ENCODE measurements at places on chromosomes 13 and 19.

GRCh38 chr19:10013834-10014618, 743 bp downstream of the RDH8 start:
- H3K36me3 ChIP-seq, result no peaks in the 10 kb centered on the region
- H3K27ac ChIP-seq, result no peak overlapping the region
- peaks cover 4% of the 10 kb centered on the region for H3K4me1 ChIP-seq
- peaks cover 26% of the 10 kb centered on the region for H3K27me3 ChIP-seq
- H3K4me3 ChIP-seq, result no peak overlapping the region

- DNase-seq, result no peak
- H3K27me3 ChIP-seq, result no peaks in the 10 kb centered on the region
- H3K27ac ChIP-seq, result no peak overlapping the region
- H3K4me1 ChIP-seq, result no peaks in the 10 kb centered on the region
Observed at GRCh38 chr13:105894697-105895096, 640.8 kb downstream of the EFNB2 start.

GRCh38 chr13:83340170-83340569, 542.1 kb downstream of the SLITRK1 start:
- no peaks in the 10 kb centered on the region for H3K27me3 ChIP-seq
- no peak overlapping the region for H3K4me3 ChIP-seq
- DNase-seq, result no peak
- H3K36me3 ChIP-seq, result no peaks in the 10 kb centered on the region
- H3K4me1 ChIP-seq, result no peaks in the 10 kb centered on the region

- peaks cover 6% of the 10 kb centered on the region for H3K4me1 ChIP-seq
- peak overlapping the region; percentile 88 for H3K4me3 ChIP-seq
- H3K36me3 ChIP-seq, result no peaks in the 10 kb centered on the region
- H3K27ac ChIP-seq, result peak overlapping the region; percentile 81
- peak; percentile 95 for DNase-seq
- H3K27me3 ChIP-seq, result peaks cover 5% of the 10 kb centered on the region
Observed at GRCh38 chr19:12965017-12965811, 4.2 kb upstream of the DAND5 start.

- peak overlapping the region; percentile 24 for H3K27ac ChIP-seq
- H3K36me3 ChIP-seq, result no peaks in the 10 kb centered on the region
- H3K27me3 ChIP-seq, result peaks cover 9% of the 10 kb centered on the region
- peaks cover 1% of the 10 kb centered on the region for H3K4me1 ChIP-seq
Observed at GRCh38 chr19:32828643-32829344, 40.8 kb downstream of the SLC7A9 start.

- no peaks in the 10 kb centered on the region for H3K27me3 ChIP-seq
- DNase-seq, result no peak
- H3K4me1 ChIP-seq, result peaks cover 2% of the 10 kb centered on the region
- no peak overlapping the region for H3K27ac ChIP-seq
- H3K36me3 ChIP-seq, result peaks cover 2% of the 10 kb centered on the region
Observed at GRCh38 chr13:99572921-99573320, 71.6 kb downstream of the TM9SF2 start.

GRCh38 chr19:4803736-4804695, 12.5 kb downstream of the FEM1A start:
- peak; percentile 71 for DNase-seq
- no peak overlapping the region for H3K4me3 ChIP-seq
- H3K27me3 ChIP-seq, result no peaks in the 10 kb centered on the region
- H3K4me1 ChIP-seq, result no peaks in the 10 kb centered on the region

- H3K4me1 ChIP-seq, result peaks cover 42% of the 10 kb centered on the region
- H3K27me3 ChIP-seq, result no peaks in the 10 kb centered on the region
- peak overlapping the region; percentile 83 for H3K27ac ChIP-seq
- H3K4me3 ChIP-seq, result peak overlapping the region; percentile 53
Observed at GRCh38 chr19:53873773-53874605, 6.3 kb downstream of the MYADM start.

DNA sequence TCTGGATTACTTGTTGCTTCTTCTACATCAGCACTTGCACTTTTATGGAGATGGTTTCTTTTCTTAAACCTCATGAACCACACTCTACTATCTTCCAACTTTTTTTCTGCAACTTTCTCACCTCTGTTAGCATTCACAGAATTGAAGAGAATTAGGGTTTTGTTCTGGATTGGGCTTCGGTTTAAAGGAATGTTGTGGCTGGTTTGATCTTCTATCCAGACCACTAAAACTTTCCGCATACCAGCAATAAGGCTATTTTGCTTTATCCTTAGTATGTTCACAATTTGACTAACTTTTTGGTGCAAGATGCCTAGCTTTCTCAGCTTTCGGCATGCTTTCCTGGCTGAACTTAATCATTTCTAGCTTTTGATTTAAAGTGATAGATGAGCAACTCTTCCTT, 666.7 kb upstream of the MIR17HG start:
- no peak overlapping the region for H3K27ac ChIP-seq
- H3K27me3 ChIP-seq, result no peaks in the 10 kb centered on the region
- no peaks in the 10 kb centered on the region for H3K36me3 ChIP-seq
- no peak for DNase-seq
- H3K4me3 ChIP-seq, result no peak overlapping the region
- H3K4me1 ChIP-seq, result no peaks in the 10 kb centered on the region

GRCh38 chr19:34179066-34179465, 6.8 kb downstream of the LSM14A start:
- peaks cover 60% of the 10 kb centered on the region for H3K4me1 ChIP-seq
- DNase-seq, result no peak
- H3K4me3 ChIP-seq, result no peak overlapping the region
- H3K27me3 ChIP-seq, result no peaks in the 10 kb centered on the region
- H3K27ac ChIP-seq, result no peak overlapping the region

DNA sequence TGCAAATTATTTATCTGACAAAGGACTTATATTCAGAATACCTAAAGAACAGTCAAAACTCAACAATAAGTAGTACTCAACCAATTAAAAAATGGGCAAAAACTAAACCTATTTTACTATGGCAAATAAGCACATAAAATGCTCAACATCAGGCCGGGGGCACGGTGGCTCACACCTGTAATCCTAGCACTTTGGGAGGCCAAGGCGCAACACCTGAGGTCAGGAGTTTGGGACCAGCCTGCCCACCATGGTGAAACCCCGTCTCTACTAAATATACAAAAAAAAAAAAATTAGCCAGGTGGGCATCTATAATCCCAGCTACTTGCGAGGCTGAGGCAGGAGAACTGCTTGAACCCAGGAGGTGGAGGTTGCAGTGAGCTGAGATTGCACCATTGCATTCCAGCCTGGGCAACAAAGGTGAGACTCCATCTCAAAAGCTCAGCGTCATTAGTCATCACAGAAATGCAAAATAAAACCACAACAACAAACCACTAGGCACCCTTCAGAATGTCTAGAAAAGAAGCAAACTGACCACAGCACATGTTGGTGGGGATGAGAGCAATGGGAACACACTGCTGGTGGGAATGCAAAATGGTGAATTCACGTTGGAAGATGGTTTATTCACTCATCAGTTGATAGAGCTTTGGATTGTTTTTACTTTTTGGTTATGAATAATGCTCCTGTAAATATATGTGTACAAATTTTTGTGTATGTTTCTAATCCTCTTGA, 180.6 kb upstream of the SOX1 start:
- H3K36me3 ChIP-seq, result no peaks in the 10 kb centered on the region
- no peak for DNase-seq
- H3K27ac ChIP-seq, result no peak overlapping the region
- no peak overlapping the region for H3K4me3 ChIP-seq
- peaks cover 12% of the 10 kb centered on the region for H3K27me3 ChIP-seq

- H3K4me3 ChIP-seq, result no peak overlapping the region
- peaks cover 18% of the 10 kb centered on the region for H3K36me3 ChIP-seq
- H3K27ac ChIP-seq, result no peak overlapping the region
- no peak for DNase-seq
- no peaks in the 10 kb centered on the region for H3K27me3 ChIP-seq
- H3K4me1 ChIP-seq, result peaks cover 12% of the 10 kb centered on the region
Observed at GRCh38 chr13:52414963-52415362, 9.0 kb upstream of the THSD1 start.

- peaks cover 3% of the 10 kb centered on the region for H3K27me3 ChIP-seq
- H3K36me3 ChIP-seq, result no peaks in the 10 kb centered on the region
- H3K4me1 ChIP-seq, result no peaks in the 10 kb centered on the region
- no peak overlapping the region for H3K4me3 ChIP-seq
Observed at GRCh38 chr19:31421856-31422255, 72.6 kb upstream of the TSHZ3 start.

DNA sequence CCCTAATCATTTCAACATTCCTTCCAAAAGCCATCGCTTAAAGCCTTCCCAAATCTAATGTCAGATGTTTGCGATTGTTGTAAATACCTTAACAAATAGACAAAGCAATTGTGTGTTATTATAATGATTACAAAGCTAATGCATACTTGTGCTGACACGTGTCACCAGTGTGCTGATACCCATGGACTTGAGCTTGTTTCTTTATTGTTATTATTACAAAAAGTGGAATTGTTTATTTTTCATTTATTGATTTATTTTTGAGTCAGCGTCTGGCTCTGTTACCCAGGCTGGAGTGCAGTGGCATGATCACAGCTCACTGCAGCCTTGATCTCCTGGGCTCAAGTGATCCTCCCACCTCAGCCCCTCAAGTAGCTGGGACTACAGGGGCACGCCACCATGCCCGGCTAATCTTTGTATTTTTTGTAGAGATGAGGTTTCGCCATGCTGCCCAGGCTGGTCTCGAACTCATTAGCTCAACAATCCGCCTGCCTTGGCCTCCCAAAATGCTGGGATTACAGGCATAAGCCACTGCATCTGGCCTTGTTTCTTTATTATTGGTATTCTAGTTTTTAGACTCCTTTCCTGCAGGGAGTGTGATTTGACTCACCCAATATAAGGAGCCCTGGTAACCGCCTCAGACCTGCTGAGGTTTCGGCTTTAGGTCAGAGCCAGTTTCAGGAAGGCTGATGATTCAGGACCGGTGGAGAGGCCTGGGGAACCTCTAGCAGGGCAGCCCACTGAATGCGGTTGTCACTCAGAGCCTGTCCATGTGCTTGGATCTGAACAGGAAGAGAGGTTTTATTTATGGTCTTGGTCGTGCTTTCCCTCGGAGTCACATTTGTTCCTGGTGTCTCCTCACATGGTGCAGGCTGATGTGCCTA, 2.1 kb upstream of the FBXO17 start:
- peaks cover 32% of the 10 kb centered on the region for H3K27me3 ChIP-seq
- no peak for DNase-seq
- H3K27ac ChIP-seq, result no peak overlapping the region

- H3K4me1 ChIP-seq, result peaks cover 2% of the 10 kb centered on the region
- DNase-seq, result no peak
- no peaks in the 10 kb centered on the region for H3K36me3 ChIP-seq
- no peak overlapping the region for H3K4me3 ChIP-seq
Observed at GRCh38 chr19:38134540-38135149, 89.4 kb downstream of the DPF1 start.

DNA sequence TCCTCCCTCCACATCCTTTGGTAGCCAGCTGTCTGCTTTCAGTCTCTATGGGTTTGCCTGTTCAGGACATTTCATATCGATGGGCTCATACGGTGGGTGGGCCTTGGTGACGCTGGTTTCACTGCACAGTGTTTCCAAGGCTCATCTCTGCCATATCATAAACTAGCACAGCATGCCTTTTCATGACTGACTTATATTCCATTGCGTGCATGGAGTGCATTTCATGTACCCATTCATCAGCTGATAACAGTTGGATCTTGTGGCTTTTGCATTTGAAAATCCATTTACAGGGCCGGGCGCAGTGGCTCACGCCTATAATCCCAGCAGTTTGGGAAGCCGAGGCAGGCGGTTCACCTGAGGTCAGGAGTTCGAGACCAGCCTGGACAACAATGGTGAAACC, 69.9 kb downstream of the TDRD12 start:
- peaks cover 8% of the 10 kb centered on the region for H3K36me3 ChIP-seq
- no peak overlapping the region for H3K4me3 ChIP-seq
- no peak for DNase-seq
- peaks cover 6% of the 10 kb centered on the region for H3K27me3 ChIP-seq

GRCh38 chr19:2064788-2065524, 13.9 kb upstream of the MKNK2 start:
- H3K4me1 ChIP-seq, result peaks cover 19% of the 10 kb centered on the region
- no peak overlapping the region for H3K27ac ChIP-seq
- no peaks in the 10 kb centered on the region for H3K27me3 ChIP-seq
- H3K36me3 ChIP-seq, result peaks cover 2% of the 10 kb centered on the region
- no peak overlapping the region for H3K4me3 ChIP-seq
- DNase-seq, result no peak

GRCh38 chr13:39913339-39913738, 257.9 kb downstream of the COG6 start:
- peaks cover 3% of the 10 kb centered on the region for H3K27me3 ChIP-seq
- DNase-seq, result no peak
- peaks cover 5% of the 10 kb centered on the region for H3K36me3 ChIP-seq
- no peak overlapping the region for H3K4me3 ChIP-seq

DNA sequence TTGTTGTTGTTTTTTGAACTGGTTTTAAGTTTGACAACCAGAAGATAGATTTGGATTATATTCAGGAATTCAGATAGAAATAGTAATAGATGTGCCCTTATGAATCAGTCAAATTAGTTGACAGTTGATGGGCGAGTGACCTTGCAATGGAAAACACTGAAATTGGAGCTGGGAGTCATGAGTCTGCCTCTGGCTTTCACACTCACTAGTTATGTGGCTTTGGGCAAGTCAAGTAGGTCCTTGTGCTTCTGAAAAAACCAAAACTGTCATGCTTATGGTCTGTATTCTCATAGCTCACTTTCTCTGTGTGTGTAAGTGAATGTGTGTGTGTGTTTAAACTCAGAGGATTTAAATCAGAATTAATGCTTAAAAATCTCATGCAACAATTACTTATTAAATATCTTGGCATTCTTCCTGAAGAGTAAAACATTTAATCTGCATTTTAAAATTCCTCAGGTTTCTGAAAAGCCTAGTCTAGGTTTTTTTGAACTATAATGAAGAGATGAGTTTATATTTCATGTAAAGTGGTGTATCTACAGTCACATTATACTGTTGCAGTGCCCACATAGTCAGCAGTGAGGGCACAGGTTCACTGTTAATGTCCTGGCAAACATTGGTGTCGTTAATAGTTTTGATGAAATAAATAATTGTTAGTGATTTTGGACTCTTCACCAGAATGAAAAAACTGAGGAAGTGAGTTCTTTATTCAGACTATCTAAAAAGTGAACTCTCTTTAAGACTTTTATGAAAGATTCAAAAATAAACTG, 32.5 kb downstream of the UCHL3 start:
- no peaks in the 10 kb centered on the region for H3K27me3 ChIP-seq
- peaks cover 1% of the 10 kb centered on the region for H3K4me1 ChIP-seq
- no peak overlapping the region for H3K4me3 ChIP-seq
- no peak for DNase-seq

- peaks cover 13% of the 10 kb centered on the region for H3K4me1 ChIP-seq
- no peak for DNase-seq
- peak overlapping the region; percentile 14 for H3K4me3 ChIP-seq
Observed at GRCh38 chr13:50831512-50831911, 12.0 kb downstream of the DLEU7 start.

DNA sequence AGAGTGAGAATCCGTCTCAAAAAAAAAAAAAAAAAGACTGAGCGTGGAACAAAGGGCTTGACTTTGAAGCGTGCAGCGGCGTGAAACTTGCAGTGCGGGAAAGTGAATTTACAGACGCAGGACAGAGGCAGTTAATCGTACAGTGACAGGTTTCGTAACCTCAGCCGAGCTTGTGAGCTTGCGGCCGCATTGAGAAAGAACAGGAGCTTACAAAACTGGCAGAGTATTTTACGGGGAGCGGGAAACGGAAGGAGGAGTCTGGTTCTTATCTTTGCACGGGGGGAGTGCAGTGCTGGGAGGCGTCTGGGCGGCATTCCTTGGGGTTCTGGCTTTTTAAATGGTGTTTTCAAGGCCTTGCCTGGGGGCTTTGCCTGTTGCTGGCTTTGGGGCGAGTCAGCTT, 6.0 kb upstream of the BSG start:
- no peak overlapping the region for H3K27ac ChIP-seq
- no peak overlapping the region for H3K4me3 ChIP-seq
- H3K4me1 ChIP-seq, result peaks cover 8% of the 10 kb centered on the region
- no peaks in the 10 kb centered on the region for H3K36me3 ChIP-seq
- no peaks in the 10 kb centered on the region for H3K27me3 ChIP-seq
- DNase-seq, result no peak
